MV-4-11 (cell line): ENCODE measurements at places on chromosomes 2 and 18.

- DNase-seq: no peak
Observed at GRCh38 chr2:128197059-128197458, 106.1 kb downstream of the UGGT1 start.

DNA sequence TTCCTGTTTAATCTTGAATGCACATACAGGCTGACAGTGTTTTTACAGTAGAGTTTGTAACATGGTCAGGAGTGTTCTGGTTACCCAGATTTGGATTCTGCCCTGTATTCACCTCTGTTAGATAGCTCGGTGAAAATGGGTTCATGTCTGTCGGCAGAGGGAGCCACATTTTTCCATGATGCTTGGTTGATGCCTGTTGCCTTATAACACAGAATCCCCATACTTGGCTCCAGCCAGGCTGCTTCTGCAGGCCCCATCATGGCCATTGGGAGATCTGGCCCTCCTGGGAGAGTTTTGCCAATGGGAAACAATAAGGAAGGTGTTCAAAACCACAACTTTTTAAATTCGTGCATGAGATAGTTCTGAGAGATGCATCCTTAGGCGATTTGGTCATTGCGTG, 78.1 kb downstream of the WDSUB1 start:
- no peak for DNase-seq

GRCh38 chr2:86035376-86035882, 70.3 kb downstream of the POLR1A start:
- no peak for DNase-seq

DNA sequence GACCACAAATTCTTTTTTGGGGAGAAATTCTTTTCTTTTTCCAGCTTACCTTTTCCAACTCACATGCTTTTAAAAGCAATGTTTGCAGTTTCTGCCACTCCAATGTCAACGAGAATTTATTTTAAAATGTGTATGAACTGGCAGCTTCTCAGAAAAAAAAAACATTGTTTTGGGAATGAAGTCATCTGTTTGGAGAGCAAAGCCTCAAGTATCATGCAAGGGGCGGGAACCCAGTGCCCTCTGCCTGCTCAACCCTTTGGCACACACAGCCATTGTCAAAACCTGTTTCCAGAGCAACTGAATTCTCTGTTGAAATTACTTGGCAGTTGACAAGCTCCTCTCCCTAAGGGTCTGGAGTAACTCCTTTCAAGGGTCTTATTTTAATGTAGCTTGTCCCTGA, 128.5 kb downstream of the QPCT start:
- no peak for DNase-seq

- no peak for DNase-seq
Observed at GRCh38 chr2:37916512-37917082, 8.5 kb upstream of the RMDN2 start.

DNA sequence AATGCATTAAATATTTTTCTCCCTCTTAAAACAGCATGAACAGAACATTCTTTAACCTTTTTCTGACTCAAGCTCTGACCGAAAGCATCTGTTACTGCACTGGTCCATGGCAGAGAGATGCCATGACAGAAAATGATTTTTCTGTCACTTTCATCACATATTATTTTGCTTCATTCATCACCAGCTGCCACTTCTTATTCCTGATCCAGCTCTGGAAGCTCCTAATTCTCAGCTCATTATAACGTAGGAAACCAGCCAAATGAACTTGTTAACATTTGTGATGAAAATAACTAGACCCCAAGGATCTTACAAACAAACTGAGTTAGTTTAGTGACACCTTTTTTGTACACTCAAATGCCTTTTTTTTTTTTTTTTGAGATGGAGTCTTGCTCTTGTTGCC, 7.6 kb upstream of the CFLAR start:
- no peak for DNase-seq

DNA sequence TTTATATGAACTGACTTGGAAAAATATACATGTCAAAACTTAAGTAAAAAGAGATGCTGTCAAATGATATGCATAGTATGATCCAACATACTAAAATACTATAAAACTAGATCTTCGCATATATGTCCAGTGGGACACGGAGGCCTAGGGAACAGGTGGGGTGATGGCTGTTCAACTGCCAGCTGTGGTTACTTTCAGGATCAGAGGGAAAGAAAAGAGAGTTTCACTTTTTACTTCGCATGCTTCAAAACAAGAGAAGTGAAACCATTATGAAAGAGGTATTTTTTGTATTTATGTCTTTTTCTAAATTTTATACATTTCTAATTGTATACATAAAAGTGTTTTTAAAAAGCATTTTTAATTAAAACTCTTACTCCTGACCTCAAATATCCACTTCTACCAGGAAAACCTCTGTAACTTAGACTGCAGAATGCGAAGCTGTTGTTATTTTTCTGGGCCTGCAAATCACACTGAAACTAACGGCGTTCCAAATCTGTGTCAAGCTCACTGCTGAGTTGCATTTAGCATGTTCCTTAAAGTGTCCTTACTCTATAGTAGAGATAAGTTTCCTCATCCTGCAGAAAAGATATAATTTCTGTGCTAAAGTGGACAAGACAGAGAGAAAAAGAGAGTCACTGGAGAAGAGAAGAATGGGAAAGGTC, 97.8 kb upstream of the SLC35G4 start:
- DNase-seq: peak; percentile 81

- DNase-seq: no peak
Observed at GRCh38 chr2:25049422-25049821, 7.5 kb downstream of the EFR3B start.

- DNase-seq: no peak
Observed at GRCh38 chr2:85132834-85133637, at the start of gene TCF7L1. TSS of gene TCF7L1 (plus strand) at chr2:85133392. CDS start at chr2:85133685, 293 bp downstream.
